Right renal pelvis (tissue), 4 donors: ENCODE measurements at places on chromosomes 6 and 20. TPM values are rescaled to one million over a fixed set of nuclear protein-coding genes. Genes with fewer than 3 reads are reported as not detected.

DNA sequence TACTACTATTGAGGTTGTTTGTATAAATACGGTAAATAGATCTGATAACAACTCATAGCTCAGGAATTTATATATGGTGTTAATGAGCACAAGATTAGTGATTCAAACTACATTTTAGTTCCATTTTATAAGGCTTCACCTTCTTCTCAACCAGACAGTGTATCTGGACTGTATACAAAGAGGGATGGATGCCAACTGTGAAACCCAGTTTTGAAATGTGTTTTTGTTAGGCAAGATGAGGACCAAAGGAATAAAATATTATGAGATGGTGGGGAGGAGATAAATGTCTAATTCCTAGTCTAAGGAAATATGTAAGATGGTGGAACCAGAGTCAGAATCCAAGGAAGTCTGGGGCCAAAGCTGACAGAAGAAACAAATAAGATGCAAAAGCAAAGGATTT is 329.0 kb downstream of the GRIK2 start:
- DNase-seq, result no peak

BMP5 gene
- 3.6 TPM for polyA plus RNA-seq

- DNase-seq, result no peak
Observed at GRCh38 chr20:62707276-62707920, 1.2 kb upstream of the NTSR1 start.

GLP1R gene
- 0.62 TPM for polyA plus RNA-seq

DNA sequence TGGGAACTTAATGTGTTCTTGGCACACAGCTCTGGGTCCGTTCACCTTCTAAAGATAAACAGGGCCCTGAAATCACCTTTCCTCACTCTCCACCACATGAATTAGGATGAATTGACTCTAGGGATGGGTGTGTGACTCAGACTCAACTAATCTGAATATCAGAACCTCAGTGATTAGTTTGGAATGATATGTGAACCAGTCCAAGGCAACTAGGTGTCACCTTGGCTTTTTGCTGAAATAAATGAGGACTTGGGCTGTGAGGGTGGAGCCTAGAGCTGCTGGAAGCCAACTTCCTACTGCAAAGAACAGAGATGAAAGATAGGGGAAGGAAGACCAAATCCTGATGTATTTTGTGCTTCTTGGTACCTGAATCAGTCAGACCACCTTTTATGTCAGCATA is 132.0 kb upstream of the RNF24 start:
- no peak for DNase-seq

EDN1 gene
- polyA plus RNA-seq, result 6.8 TPM

DNA sequence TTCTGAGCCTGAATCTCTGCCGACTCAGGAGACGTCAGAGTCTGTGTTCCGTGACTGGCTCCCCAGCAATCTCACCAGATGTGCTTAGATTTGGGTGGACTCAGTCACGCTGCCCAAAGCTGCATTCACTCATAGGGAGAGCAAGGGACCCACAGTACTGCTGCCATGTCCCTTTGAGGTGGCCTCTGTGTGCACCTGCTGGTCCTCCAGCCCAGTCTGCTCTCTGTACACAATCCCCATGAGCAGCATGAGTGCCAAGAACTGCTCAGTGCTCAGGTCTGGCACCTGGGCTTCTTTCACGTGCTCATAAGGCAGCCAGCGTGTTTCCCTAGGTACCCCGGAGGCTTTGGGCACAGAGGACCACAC is 44.2 kb upstream of the TIAM2 start:
- no peak for DNase-seq

- peak; percentile 61 for DNase-seq
Observed at GRCh38 chr20:8043687-8044282, 24.2 kb upstream of the TMX4 start.

OPN5 gene
- polyA plus RNA-seq, result 0.52 TPM

DNA sequence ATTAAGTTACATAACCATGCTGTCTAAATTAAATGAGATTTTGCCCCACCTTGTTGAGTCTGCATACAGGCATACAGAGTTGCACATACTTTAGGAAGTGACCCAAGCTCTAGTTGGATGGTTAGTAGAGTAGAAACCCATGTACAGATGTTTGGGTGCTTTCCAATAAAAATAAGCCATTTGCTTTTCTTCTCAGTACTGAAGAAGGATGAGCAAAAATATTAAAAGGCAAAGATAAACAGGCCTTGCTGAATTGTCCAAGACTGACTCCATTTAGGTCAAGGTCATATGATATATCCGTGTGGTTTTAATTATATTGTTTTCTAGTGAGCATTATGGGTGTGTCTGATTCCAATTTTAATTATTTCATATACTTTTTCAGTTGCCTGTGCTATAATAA is 589.4 kb downstream of the RFPL4B start:
- no peak for DNase-seq
